Hematopoietic multipotent progenitor cell treated with erythropoietin and hydrocortisone succinate and interleukin-3 and kit ligand, for 4 days (in vitro differentiated cells): ENCODE measurements at places on chromosomes 13 and 19.

DNA sequence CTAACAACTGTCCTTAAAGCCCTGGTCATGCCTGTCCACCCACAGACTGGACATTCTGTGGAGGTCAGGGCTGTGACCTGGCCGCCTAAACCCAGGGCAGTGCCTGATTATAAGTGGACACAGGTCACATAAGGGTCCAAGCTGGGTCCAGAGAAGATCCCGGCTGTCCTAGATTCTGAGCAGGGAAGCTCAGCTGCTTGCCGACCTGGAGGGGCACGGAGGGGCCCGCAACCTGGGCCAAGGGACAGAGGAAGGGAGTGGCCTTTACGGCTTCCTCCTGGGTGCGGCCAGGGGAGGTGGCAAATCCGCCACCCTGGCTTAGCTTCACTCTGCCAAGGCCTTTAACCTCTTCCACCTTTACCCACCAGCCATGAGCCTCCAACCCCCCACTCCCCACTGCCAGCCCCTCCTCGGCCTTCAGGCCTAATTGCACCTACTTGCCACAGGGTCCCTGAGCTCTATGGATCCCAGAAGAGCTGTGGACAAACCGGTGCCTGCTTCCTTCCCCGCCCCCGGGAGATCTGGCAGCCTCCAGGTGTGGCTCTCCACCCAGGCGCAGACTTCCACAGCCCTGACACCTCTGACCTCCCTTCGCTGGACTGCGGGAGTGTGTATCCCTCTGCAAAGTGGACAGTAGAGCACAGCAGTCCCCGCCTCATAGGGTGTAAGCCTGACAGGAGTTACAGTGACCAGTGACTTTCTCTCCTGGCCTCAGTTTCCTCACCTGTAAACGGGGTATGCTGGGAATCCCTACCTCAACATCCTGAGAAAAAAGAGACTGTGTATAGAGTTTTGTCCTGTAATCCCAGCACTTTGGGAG, 1.7 kb downstream of the CD320 start:
- DNase-seq: no peak

GRCh38 chr13:30332456-30333143, 25.2 kb upstream of the KATNAL1 start:
- no peak for DNase-seq

GRCh38 chr19:41230067-41230857, 11.2 kb downstream of the AXL start:
- DNase-seq: no peak

DNA sequence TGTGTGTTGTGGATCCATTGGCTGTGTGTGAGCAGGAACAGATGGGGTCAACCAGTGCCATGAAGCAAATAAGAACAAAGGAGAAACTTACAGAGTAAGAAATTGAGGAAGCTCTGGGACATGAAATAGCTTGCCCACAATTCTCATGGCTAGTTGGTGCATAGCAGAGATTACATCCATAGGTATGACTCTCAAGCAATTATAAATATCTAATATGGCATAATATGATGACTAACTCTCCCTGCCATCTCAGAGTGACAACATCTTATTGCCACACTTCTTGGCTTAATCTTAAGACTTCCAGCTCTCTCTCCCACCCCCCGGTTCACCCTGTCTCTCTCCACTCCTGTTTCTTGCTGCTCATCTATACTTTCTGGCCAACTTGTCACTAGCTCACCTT, 53.3 kb downstream of the OXGR1 start:
- DNase-seq: no peak

GRCh38 chr19:1104311-1105007, 665 bp downstream of the GPX4 start:
- DNase-seq: peak; percentile 88

DNA sequence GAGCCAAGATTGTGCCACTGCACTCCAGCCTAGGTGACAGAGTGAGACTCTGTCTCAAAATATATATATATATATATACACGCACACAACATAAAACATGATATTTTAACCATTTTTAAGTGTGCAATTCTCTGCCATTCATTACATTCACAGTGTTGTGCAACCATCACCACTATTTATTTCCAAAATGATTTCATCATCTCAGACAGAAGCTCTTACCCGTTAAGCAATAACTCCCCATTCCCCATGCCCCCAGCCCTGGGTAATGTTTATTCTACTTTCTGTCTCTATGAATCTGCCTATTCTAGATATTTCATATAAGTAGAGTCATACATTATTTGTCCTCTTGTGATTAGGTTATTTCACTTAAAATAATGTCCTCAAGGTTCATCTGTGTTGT, 20.3 kb downstream of the WDR88 start:
- DNase-seq: peak; percentile 56

DNA sequence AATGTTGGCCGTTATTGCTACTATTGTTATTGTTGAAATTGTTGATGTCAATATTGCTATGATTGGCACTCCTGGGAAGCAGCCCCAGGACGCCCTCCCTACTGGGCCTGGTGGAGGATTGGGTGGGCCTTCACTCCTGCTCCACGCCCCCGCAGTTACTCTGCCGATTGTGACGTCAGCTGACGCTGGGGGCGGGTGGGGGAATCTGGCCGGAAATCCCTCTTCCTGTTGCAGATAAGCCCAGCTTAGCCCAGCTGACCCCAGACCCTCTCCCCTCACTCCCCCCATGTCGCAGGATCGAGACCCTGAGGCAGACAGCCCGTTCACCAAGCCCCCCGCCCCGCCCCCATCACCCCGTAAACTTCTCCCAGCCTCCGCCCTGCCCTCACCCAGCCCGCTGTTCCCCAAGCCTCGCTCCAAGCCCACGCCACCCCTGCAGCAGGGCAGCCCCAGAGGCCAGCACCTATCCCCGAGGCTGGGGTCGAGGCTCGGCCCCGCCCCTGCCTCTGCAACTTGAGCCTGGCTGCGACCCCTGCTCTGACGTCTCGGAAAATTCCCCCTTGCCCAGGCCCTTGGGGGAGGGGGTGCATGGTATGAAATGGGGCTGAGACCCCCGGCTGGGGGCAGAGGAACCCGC, at the start of gene ETV2:
ETV2 (plus strand) TSS at position 231 of the 637 bp plus-strand sequence. CDS start 716 bp downstream, outside the sequence.
- DNase-seq: peak; percentile 82

- peak; percentile 41 for DNase-seq
These were observed 3.1 kb downstream of the FTL start for GRCh38 chr19:48968179-48968661.
